H1 (cell line): ENCODE measurements at places on chromosomes 1 and 21. TPM values are rescaled to one million over a fixed set of nuclear protein-coding genes. Genes with fewer than 3 reads are reported as not detected.
A peak's percentile ranks its signal among the peaks of the same experiment; 100 is the strongest.

DNA sequence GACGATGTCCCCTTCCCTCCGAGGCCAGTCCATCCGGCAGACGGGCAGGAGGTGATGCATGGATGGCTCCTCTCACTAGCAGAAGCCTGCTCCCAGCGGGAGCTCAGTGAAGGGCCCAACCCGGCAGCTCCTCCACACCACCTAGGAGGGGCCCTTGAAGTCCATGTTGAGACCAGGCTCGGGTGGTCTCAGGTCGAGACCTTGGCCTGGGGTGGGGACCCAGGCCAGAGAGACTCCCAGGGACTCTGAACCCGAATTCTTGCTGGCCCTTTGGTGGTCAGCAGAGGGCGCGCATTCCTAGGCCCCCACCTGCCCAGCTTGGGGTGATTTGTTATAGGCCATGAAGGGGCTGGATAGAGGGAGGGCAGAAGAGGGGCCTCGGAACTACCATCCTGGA lies 642 bp upstream of the NT5C1A start:
- peaks cover 93% of the 10 kb centered on the region for H3K27me3 ChIP-seq
- H3K4me1 ChIP-seq = no peaks in the 10 kb centered on the region
- H3K27ac ChIP-seq = no peak overlapping the region
- H3K4me3 ChIP-seq = peak overlapping the region; percentile 42
- no peaks in the 10 kb centered on the region for H3K36me3 ChIP-seq

GRCh38 chr1:173431304-173432045 lies 45.7 kb upstream of the PRDX6 start:
- H3K27me3 ChIP-seq = no peaks in the 10 kb centered on the region
- no peaks in the 10 kb centered on the region for H3K36me3 ChIP-seq
- H3K4me1 ChIP-seq = peaks cover 3% of the 10 kb centered on the region; the same call in 1 of the 2 replicates
- H3K4me3 ChIP-seq = no peak overlapping the region

DNA sequence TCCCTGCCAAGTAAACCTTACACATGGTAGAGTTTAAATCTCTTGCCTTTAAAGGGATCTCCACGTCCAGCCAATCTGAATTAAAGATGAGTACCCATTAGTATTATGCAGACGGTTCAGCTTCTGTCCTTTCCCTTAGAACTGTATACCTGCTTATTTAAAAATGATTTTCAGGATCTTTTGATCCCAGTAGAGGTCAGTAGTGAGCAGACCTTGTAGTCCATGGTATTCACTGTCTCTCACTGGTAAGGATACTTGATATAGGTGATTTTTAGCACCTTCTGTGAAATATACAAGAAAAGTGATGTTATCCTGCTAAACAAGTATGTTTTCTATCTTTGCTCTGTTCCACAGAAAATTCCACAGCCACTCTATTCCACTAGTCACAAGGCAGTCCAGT lies 1211.6 kb upstream of the ADGRL4 start:
- no peaks in the 10 kb centered on the region for H3K36me3 ChIP-seq
- no peak overlapping the region for H3K4me3 ChIP-seq
- no peaks in the 10 kb centered on the region for H3K4me1 ChIP-seq
- no peaks in the 10 kb centered on the region for H3K27me3 ChIP-seq

PRELP gene
- 0.13 and 0.19 TPM in 2 replicates for total RNA-seq

- H3K27ac ChIP-seq = no peak overlapping the region
- H3K4me1 ChIP-seq = no peaks in the 10 kb centered on the region; the same call in 1 of the 2 replicates
- H3K4me3 ChIP-seq = no peak overlapping the region
- no peak for DNase-seq
- no peaks in the 10 kb centered on the region for H3K36me3 ChIP-seq
Observed at GRCh38 chr1:58896246-58897183, 112.7 kb upstream of the JUN start.

UHMK1 gene
- 15.0 and 16.1 TPM in 2 replicates for total RNA-seq

CFHR1 gene
- not detected in 2 replicates for total RNA-seq

DNA sequence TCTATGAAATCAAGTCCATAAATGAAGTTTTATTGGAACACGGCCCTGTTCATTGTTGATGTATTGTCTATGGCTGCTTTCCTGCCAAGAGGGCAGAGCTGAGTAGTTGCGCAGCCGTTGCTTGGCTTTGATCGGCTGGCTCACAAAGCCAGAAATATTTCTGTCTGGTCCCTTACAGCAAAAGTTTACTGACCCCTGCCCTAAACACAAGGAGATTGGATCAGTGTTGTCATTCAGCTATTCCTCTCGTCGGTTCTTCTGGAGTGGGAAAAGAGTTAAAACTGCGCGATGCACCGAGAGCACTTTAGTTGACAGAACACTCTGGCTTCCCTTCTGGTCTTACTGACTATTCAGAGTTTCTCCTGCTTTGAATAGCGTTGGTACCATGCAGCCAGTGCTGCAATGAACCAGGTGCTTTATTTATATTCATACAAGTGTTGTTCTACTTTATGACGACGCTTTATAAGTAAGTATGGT lies 868 bp downstream of the ZBTB40 start:
- H3K4me3 ChIP-seq = peak overlapping the region; percentile 92
- H3K36me3 ChIP-seq = no peaks in the 10 kb centered on the region
- no peaks in the 10 kb centered on the region; the same call in 1 of the 2 replicates for H3K4me1 ChIP-seq
- H3K27ac ChIP-seq = no peak overlapping the region

SH2D1B gene
- total RNA-seq = not detected in 2 replicates

DNA sequence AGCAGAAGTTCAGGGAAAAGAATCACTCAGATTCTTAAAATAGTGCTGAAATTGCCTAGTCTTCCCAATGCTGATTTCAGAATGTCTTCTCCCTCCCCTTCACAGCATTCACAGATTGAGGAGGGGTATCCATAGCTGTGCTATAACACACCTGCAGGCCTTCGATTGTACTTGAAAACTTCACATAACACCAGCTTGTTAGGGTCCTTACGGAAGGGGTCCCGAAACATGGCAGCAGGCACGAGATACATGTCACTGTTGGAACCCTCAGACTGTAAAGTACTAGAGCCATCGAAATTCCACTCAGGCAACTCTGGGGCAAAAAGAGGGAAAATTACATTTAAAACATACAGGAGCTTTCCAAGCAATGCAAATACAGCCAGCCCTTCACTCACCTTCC lies 4.6 kb downstream of the GLUL start:
- H3K27ac ChIP-seq = no peak overlapping the region
- no peak for DNase-seq
- peaks cover 4% of the 10 kb centered on the region; the same call in 1 of the 2 replicates for H3K4me1 ChIP-seq
- H3K4me3 ChIP-seq = no peak overlapping the region

OLIG2 gene
- 0.11 TPM in 1 of 2 replicates, not detected in the other for total RNA-seq

GRCh38 chr1:29640428-29640785 lies 404.1 kb downstream of the PTPRU start:
- no peak overlapping the region for H3K4me3 ChIP-seq
- no peaks in the 10 kb centered on the region for H3K27me3 ChIP-seq
- DNase-seq = peak; percentile 28
- no peaks in the 10 kb centered on the region for H3K4me1 ChIP-seq
- no peaks in the 10 kb centered on the region for H3K36me3 ChIP-seq
- H3K27ac ChIP-seq = no peak overlapping the region

GRCh38 chr1:180525715-180526039 lies 23.3 kb upstream of the ACBD6 start:
- no peak overlapping the region for H3K27ac ChIP-seq
- peaks cover 8% of the 10 kb centered on the region; the same call in 1 of the 2 replicates for H3K4me1 ChIP-seq
- H3K27me3 ChIP-seq = no peaks in the 10 kb centered on the region
- H3K36me3 ChIP-seq = no peaks in the 10 kb centered on the region
- no peak overlapping the region for H3K4me3 ChIP-seq

GRCh38 chr1:202291961-202292712 lies 49.6 kb downstream of the UBE2T start:
- H3K4me3 ChIP-seq = no peak overlapping the region
- no peaks in the 10 kb centered on the region for H3K36me3 ChIP-seq
- no peak overlapping the region for H3K27ac ChIP-seq

GRCh38 chr1:33725037-33725436 lies 138.8 kb upstream of the HMGB4 start:
- H3K36me3 ChIP-seq = peaks cover 17% of the 10 kb centered on the region
- H3K27ac ChIP-seq = no peak overlapping the region
- H3K27me3 ChIP-seq = no peaks in the 10 kb centered on the region
- H3K4me3 ChIP-seq = no peak overlapping the region

DNA sequence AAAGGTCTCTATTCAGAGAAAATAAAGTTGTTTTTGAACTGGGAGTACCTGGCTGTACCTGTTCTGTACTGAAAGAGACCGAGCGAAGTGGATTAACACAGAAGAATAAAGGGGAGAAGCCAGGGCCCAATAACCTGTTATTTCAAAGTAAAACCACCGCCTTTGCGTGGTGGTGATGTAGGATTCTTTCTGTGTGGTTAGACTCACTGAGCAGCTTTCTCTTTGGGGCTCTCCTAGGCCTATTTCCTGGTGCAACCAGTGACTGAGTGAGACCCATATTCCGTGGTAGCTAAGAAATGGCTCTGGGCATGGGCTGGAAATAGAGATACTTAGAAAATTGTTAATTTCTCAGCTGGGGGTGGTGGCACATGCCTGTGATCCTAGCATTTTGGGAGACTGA lies 99.9 kb downstream of the XCL2 start:
- no peaks in the 10 kb centered on the region for H3K27me3 ChIP-seq
- H3K4me1 ChIP-seq = 0 out of 2 replicates have a peak, but pooled peaks cover 2% of the 10 kb centered on the region
- H3K27ac ChIP-seq = no peak overlapping the region
- H3K36me3 ChIP-seq = no peaks in the 10 kb centered on the region
- DNase-seq = no peak

DNA sequence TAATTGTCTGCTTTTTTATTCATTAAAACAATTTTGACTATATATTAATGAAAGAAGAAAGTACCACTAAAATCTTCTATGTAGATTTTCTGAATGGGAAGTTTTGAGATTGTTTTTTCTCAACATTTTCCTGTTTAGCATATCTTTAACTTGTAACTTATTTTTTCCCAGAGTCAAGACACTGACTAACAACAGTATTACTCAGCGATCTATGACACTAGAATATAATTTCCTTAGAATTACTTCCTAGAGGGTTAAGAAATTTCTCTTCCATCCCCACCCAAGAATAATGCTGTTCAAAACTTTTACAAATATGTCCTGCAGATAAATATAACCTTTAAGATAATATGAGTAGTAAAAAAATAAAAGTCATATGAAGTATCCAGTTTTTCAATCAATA lies 218.2 kb upstream of the NR5A2 start:
- DNase-seq = no peak
- no peak overlapping the region for H3K4me3 ChIP-seq
- H3K27me3 ChIP-seq = peaks cover 1% of the 10 kb centered on the region
- no peaks in the 10 kb centered on the region for H3K4me1 ChIP-seq

GRCh38 chr1:207923561-207923960 lies 12.6 kb upstream of the CD34 start:
- H3K4me1 ChIP-seq = peaks cover 7% of the 10 kb centered on the region; the same call in 1 of the 2 replicates
- no peak overlapping the region for H3K4me3 ChIP-seq
- no peak overlapping the region for H3K27ac ChIP-seq
- no peak for DNase-seq
- no peaks in the 10 kb centered on the region for H3K36me3 ChIP-seq

DNA sequence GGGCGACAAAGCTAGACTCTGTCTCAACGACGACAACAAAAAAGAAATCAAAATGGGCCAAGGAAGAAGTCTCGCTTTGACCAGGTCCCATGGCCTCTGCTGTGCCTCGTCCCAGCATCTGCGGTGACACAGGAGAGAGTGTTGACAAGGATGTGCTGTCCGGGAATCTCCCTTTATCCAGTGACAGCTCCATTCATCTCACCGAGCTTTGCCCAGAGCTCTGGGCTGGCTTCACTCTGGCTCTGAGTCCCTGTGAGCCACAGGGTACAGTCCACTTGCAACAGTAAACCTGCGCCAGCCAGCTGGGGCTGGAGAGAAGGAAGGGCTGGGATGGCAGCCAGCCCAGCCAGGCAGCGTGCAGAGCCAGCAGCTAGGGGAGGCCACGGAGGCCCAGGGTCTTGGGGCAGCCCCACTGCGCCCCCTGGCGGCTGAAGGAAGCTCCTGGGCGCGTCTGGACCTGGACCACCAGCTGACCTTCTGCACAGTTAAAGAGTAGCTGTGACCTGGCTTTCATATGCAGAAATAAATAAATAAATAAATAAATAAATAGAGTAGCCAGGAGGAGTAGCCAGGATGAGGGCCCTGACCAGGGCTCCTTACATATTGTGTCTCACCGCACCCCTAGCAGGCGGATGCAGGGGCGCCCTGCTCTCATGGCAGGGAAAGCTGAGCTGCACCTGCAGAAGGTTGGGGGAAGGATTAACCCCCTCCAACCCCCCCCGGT lies 29.7 kb downstream of the ENO1 start:
- H3K27ac ChIP-seq = no peak overlapping the region
- no peaks in the 10 kb centered on the region for H3K36me3 ChIP-seq
- DNase-seq = peak; percentile 69
- no peaks in the 10 kb centered on the region for H3K4me1 ChIP-seq
- H3K4me3 ChIP-seq = no peak overlapping the region
- no peaks in the 10 kb centered on the region for H3K27me3 ChIP-seq

LAX1 gene
- total RNA-seq = 0.11 and 0.23 TPM in 2 replicates

TEDDM1 gene
- not detected in 2 replicates for total RNA-seq

FAM151A gene
- total RNA-seq = not detected in 2 replicates

PDE4B gene
- 13.9 and 15.1 TPM in 2 replicates for total RNA-seq

GRCh38 chr1:41639332-41639936 lies 155.0 kb upstream of the EDN2 start:
- no peaks in the 10 kb centered on the region for H3K27me3 ChIP-seq
- no peak overlapping the region for H3K4me3 ChIP-seq
- no peak overlapping the region for H3K27ac ChIP-seq
- no peaks in the 10 kb centered on the region for H3K4me1 ChIP-seq

DNA sequence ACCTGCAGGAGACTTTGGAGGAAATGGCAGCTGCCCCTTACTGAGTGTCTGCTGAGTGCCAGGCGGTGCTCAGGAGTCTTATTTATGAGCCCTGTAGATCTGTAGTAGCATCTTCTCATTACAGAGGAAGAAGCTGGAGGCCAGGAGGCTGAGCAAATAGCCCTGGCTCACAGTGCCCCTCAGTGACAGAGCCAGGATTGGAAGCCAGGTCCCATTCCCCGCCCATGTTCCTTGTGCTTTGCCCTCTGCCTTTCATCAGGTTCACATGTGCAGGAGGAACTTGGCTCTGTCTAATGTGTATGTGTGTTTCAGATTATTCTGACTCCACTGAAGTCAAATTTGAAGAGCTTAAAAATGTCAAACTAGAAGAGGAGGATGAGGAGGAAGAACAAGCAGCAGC lies 21.2 kb downstream of the KDM4A start:
- no peaks in the 10 kb centered on the region for H3K27me3 ChIP-seq
- no peaks in the 10 kb centered on the region for H3K4me1 ChIP-seq
- no peak overlapping the region for H3K27ac ChIP-seq
- no peak overlapping the region for H3K4me3 ChIP-seq

NR1I3 gene
- total RNA-seq = not detected in 2 replicates

ROR1 gene
- total RNA-seq = 70.3 and 73.6 TPM in 2 replicates

- H3K36me3 ChIP-seq = no peaks in the 10 kb centered on the region
- DNase-seq = no peak
- peaks cover 6% of the 10 kb centered on the region for H3K4me1 ChIP-seq
- no peak overlapping the region for H3K27ac ChIP-seq
- H3K4me3 ChIP-seq = peak overlapping the region; percentile 50
- H3K27me3 ChIP-seq = peaks cover 9% of the 10 kb centered on the region
Observed at GRCh38 chr1:10795276-10796021, 997 bp downstream of the CASZ1 start.

FOXO6 gene
- 3.0 and 3.8 TPM in 2 replicates for total RNA-seq

UTS2 gene
- not detected in 2 replicates for total RNA-seq

GRCh38 chr1:113947388-113948107 lies 18.4 kb downstream of the HIPK1 start:
- DNase-seq = no peak
- H3K4me1 ChIP-seq = no peaks in the 10 kb centered on the region
- H3K27ac ChIP-seq = no peak overlapping the region

GRCh38 chr1:147745271-147745670 lies 15.1 kb downstream of the GJA5 start:
- no peak for DNase-seq
- no peak overlapping the region for H3K27ac ChIP-seq
- H3K27me3 ChIP-seq = no peaks in the 10 kb centered on the region
- H3K4me1 ChIP-seq = no peaks in the 10 kb centered on the region
- H3K4me3 ChIP-seq = no peak overlapping the region
